SW 1271 (cell line): ENCODE measurements at places on chromosomes 7 and 10.

- peak; percentile 30 for DNase-seq
Measured at GRCh38 chr7:133230591-133231194, 22.2 kb upstream of the EXOC4 start.

GRCh38 chr7:25181532-25181931, 46.8 kb downstream of the NPVF start:
- DNase-seq, result no peak

DNA sequence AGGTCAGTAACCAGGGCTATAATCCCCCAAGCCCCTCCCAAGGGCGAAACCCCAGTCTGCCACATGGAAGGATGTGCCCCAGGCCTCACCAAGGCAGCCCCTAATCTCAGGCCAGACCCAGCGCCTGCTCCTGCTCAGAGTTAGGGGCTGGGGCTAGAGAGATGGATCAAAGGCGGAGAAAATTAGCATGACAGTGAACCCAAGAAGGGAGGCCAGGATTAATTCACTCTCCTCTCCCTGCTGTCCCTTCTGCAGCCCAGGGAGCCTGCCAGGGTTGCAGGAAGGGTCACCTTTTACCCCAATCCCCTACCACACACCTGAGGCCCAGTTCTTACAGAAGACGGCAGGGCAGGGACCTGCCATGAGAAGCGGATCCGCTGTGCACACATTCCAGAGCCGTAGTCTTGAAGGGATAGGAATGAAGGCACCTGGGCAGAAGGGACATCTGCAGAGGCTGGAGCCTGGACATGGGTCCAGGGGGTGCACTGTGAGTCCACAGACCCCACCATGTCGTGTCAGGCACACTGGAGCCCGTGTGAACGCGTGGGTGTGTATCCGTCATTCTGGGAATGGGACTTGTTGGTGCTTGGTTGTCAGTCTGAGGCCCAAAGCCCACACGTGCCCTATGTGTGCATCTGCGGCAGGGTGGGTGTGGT, 11.9 kb upstream of the ZMIZ1 start:
- DNase-seq, result no peak

GRCh38 chr10:47372726-47373125, 11.4 kb downstream of the ZNF488 start:
- DNase-seq, result no peak

- DNase-seq, result no peak
Measured at GRCh38 chr7:146424084-146424483, 307.5 kb downstream of the CNTNAP2 start.

DNA sequence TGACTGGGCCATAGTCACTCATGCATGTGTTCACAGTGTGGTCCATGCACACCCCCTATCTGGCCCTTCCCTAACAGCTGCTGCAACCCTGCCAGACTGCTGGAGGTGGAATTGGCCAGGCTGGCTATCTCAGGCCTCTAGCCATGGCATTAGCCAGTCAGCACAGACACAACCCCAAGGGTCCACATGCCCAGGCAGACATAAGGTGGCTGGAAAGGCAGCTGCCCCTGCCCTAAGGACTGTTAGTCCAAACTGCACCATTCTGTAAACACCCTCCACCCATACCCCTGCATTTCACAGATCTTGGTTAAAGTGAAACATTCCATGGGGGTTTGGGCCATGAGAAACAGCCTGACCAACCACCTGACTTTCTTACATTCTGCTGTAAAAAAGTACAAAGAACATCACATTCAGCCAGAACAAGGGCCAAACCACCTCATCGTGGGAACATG, 137.4 kb upstream of the KCNMA1 start:
- no peak for DNase-seq

GRCh38 chr10:35626971-35627507, 15.1 kb downstream of the FZD8 start:
- no peak for DNase-seq

DNA sequence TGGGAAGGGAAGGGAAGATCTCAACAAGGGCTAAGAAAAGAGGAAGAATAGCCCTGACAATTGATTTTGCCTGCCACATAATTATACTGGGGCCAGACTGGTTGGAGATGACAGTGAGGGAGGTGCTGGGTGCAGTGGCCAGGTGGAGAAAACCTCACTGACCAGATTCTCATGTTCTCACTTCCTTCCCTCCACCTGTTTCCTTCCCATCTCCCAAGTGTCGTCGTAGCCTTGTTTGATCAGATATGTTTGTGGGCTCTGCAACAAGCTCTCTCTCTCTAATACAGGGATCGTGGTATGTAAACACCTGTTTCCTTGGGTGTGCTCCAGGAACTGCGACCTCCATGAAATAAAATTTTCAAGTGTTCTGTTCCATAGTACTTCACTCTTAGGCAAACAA, 60.2 kb downstream of the VCL start:
- no peak for DNase-seq

DNA sequence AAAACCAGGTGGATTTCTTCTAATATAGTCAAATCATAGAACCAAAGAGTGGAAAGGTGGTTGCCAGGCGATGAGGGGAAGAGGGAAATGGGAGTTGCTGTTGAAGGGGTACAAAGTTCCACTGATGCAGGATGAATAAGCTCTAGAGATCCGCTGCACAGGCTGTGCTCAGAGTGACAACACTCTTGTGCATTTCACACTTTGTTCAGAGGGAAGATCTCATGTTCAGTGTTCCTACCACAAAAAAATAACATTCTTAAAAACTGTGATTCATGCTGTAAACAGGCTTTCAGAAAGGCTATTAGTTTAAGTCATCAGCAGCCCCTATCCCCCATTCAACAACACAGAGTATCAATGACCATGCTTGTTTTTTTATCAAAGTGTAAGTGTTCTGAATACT, 213.8 kb downstream of the COBL start:
- DNase-seq, result no peak

DNA sequence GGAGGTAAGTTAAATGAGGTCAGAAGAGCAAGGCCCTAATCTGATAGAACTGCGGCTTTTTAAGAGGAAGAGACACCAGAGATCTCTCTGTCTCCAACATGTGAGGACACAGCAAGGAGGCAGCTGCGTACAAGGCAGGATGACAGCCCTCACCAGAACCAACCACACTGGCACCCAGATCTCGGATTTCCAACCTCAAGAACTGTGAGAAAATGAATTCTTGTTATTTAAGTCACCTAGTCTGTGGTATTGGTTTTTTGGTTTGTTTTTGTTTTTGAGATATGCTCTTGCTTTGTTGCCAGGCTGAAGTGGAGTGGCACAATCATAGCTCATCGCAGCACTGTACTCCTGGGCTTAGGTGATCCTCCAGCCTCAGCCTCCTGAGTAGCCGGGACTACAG, 127.2 kb downstream of the DLG5 start:
- no peak for DNase-seq

- DNase-seq, result no peak
Measured at GRCh38 chr7:131012477-131013031, 278.5 kb upstream of the KLF14 start.

DNA sequence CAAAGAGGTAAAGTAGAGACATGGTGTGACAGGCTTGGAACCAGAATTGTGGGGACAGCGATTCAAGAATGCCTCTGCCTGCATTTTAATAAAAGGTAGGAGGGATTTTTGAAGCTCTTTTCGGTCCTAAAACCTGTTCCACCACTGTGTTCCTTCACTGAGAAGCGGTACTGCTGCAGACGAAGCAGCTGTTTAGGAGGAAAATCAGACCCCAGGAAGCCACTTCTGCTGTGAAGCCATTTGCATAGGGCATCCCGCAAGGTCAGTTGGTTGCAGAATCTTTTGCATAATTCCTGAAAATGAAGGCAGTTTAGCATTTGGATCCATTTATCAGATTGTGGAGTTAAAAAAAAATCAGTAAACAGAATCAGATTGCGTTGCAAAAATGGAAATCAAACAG, 183.3 kb upstream of the PRKCQ start:
- DNase-seq, result no peak

- no peak for DNase-seq
Measured at GRCh38 chr10:18429335-18429734, 222.1 kb downstream of the NSUN6 start.
